ENCODE measurements at places on chromosomes 2 and 18.

DNA sequence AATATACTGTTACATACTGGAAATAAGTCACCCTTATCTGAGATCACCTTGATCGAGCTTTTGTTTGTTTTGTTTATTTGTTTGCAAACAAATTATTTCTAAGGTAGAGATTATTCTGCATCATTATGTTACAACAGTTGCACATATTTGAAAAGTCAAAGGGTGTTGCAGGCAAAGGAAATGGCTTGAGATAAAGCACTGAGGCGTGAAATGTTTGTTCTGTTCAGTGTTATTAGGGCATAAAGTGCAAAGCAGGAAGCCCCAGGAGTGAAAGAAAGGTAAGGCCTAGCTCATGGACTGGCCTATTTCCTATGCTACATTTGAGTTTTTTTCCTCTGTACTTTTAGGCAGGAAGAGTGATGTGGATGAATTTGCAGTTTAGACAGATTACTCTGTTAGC, 1815.6 kb upstream of the LRRTM1 start:
- no peak for DNase-seq

DNA sequence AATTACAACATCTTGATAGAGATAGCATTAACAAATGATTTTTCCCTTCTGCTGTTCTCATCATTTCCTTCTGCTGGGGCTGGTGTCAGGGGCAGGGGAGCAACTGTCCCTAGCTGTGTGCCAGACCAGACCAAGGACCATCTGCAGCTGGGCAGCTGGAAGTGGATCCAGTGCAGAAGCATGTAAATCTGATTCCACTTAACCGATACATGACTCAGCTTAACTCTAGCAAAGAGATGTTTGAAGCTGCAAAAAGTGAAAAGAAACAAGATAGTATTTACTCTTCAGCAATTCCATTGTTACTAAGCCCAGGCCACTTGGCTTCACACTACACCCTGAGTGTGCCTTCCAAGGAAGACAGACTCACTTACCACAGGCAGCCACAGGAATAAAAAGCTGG, 151.1 kb downstream of the GALNT1 start:
- no peak for DNase-seq

DNA sequence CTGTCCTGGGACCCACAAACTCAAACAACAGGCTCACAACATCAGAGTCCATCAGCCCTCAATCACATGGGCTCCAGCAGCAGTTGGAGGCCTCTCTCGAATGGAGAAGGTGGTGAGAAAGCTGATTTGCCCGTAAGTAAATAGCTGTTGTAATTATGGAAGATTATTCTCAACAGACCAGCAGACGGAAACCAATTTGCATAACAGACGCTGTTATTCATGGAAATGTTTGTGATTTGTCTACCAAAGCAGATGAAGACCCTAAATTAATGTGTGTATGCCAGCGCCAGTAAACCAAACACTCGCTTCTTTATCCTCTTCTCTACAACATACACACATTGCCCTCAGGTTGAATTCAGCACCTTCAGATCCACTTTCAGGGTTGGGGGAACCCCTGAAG, 23.4 kb upstream of the GALNT14 start:
- no peak for DNase-seq

DNA sequence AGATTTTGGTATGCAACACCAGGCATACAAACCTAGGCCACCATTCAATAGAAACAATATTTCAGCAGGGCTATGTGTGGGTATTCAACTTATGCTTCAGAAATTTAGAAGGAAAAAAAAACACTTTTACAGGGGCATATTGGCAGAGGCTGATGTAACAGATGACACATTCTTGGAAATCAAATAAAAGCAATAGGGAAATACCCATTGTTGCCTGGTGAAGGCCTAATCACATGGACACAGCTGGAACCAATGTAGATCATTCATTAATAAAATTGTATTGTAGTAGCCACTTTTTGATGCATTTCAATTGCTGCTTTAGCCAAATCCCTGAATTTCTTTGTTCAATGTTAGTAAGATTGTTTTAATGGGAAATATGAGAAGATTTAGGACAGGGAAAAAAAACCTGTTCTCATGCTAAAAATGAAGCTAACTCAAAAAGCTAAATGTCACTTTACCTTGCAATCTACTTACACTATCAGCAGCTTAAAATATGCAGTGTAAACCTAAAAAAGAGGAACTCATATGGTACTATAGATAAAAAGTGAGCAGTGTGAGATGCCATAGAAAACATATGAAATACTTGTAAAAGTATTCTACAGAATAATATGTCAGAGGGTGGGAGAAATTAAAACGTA, 289.4 kb downstream of the ZEB2 start:
- DNase-seq: no peak

- no peak for DNase-seq
Measured at GRCh38 chr18:36314754-36315153, 17.2 kb downstream of the FHOD3 start.

DNA sequence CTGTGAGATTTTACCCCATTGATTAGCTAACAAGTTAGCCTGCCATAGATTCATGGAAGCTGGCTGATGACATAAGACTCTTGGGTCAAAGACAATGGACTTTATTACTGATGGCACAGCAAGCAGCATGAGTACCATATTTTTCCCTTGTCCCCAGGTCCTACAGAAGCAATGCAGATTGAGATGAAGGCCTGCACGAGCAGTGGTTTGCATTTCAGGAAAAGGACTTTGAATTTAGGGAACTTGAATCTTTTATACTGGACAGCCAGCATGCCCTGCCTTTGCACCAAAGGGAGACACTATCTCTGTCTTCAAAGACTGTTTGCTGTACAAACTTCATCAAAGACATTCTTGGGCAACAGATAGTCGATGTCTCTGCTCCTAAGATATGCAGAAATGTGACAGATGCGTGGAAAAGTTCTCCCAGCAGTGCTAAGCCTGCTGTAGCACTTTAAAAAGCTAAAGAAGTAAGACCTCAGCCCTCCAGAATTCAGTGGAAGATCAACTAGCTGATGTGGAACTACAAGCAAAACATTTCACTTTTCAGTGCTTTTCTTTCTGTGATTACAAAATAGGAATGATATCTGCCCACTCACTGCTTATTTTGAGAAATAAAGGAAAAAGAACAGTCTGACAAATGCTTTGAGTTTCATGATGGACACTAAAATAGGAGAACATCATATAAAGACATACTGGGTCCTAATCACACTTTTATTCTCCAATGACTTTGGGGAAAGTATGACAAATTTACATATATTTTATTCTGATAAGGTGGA, 44.4 kb upstream of the TANK start:
- no peak for DNase-seq

Measured in activated CD4-positive, alpha-beta T cell treated with anti-CD3 and anti-CD28 coated beads for 36 hours (primary cell).